Activated CD4-positive, CD25-positive, alpha-beta regulatory T cell treated with anti-CD3 and anti-CD28 coated beads, Interleukin-2, amount 50 U/mL, for 16 hours (primary cell): ENCODE measurements at places on chromosomes 7 and 10.
A peak's percentile ranks its signal among the peaks of the same experiment; 100 is the strongest.

- no peak for DNase-seq
Measured at GRCh38 chr7:29242265-29242664, 47.7 kb downstream of the CHN2 start.

- no peak for DNase-seq
Measured at GRCh38 chr10:99487125-99487807, 45.5 kb upstream of the NKX2-3 start.

DNA sequence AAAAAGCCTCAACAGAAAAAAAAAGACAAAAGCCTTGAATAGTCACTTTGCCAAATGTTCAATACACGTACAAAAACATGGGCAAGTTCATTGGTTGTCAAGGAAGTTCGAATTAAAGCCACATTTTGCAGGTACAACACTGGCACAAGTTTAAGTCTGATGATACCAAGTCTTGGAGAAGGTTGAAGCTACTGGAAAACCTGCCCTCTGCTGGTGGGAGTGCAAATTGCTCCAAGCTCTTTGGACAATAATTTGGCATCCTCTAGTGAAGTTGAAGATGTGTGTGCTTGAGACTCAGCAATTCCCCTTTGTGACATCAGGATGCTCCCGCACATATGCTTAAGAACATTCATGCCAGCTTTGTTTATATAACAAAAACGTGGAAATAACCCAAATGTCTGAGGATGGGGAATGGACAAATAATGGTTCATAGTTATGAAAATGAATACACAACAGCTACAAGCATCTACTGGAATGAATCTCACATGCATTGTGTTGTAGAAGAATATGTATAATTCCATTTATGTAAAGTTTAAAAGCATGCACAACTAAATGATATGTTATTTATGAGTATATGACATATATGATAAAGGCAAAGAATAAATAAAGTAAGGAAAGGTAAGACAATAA is 120.0 kb upstream of the PLPP4 start:
- DNase-seq, result peak; percentile 24

- no peak for DNase-seq
Measured at GRCh38 chr7:123719197-123719721, 29.5 kb downstream of the WASL start.

GRCh38 chr7:94426980-94427875 is 32.5 kb downstream of the COL1A2 start:
- no peak for DNase-seq

GRCh38 chr10:30675791-30676718 is 46.5 kb upstream of the LYZL2 start:
- DNase-seq, result no peak

DNA sequence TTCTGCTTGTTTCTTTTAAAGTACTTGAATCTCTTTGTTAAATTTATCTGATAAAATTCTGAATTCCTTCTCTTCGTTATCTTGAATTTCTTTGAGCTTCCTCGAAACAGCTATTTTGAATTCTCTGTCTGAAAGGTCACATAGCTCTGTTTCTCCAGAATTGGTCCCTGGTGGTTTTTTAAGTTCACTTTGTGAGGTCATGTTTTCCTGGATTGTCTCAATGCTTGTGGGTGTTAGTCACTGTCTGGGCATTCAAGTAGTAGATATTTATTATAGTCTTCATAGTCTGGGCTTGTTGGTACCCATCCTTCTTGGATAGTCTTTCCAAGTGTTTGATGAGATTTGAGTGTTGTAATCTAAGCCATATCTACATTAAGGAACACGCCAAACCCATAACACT is 1060.6 kb downstream of the LRMDA start:
- no peak for DNase-seq

- DNase-seq, result no peak
Measured at GRCh38 chr10:119407254-119407777, 135.2 kb downstream of the RGS10 start.

- no peak for DNase-seq
Measured at GRCh38 chr7:122748195-122748594, 45.5 kb upstream of the RNF148 start.

DNA sequence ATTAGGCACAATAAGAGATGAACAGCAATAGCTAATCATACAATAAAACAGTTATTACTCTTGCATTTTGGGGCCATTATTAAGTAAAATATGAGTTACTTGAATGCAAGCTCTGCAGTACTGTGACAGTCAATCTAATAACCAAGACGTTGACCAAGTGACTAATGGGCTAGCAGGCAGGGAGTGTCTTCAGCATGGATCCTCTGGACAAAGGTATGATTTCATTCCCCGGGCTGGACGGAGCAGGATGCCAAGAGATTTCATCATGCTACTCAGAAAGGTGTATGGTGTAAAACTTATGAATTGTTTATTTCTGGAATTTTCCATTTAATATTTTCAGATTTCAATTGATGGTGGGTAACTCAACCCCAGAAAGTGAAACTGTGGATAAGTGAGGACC is 80.9 kb downstream of the SHH start:
- DNase-seq, result no peak

DNA sequence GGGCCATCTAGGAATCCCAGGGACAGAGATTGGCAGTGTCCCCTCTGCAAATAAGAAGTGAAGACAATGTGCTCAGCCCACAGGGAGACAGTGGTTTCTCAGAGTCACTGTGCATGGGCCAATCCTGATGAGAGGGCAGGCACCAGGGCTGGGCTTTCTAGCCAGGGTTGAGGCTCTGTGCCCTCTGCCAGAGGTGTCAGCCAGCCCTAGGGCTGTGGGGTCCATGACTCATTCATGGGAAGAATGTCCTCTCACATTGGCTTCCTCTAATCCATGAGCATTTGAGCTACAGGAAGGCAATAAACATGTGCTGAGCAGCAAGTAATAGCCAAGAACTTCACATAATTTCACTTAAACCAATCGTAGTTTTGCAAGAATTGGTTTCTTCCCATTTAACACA is 482.0 kb upstream of the MGMT start:
- DNase-seq, result no peak

- DNase-seq, result no peak
Measured at GRCh38 chr10:17673471-17674061, 29.6 kb downstream of the STAM start.

- DNase-seq, result no peak
Measured at GRCh38 chr7:90791596-90791995, 195.5 kb downstream of the CDK14 start.

DNA sequence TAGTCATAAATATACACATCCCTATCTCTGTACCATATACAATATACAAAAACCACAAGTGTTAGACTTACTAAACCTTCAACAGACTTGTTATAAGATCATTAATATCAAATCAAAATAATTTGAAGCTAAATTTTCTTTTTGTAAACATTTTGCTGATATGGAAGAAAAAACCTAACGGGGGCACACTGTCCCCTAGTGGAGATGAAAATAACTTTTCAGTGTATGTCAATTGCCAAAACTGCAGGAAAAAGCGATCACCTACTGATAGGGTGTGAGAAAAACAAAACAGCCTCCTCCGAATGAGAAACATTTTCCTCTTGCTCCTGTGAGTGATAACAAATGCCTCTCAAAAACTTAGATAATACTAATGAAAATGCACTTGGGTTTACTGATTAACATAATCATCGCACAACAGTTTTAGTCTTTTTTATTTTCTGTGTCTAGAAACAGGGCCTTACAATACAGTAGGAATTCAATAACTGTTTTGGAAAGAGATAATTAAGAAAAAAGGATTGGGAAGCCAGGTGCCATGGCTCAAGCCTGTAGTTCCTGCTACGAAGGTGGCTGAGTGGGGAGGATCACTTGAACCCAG is 322.7 kb downstream of the CRPPA start:
- DNase-seq, result no peak

DNA sequence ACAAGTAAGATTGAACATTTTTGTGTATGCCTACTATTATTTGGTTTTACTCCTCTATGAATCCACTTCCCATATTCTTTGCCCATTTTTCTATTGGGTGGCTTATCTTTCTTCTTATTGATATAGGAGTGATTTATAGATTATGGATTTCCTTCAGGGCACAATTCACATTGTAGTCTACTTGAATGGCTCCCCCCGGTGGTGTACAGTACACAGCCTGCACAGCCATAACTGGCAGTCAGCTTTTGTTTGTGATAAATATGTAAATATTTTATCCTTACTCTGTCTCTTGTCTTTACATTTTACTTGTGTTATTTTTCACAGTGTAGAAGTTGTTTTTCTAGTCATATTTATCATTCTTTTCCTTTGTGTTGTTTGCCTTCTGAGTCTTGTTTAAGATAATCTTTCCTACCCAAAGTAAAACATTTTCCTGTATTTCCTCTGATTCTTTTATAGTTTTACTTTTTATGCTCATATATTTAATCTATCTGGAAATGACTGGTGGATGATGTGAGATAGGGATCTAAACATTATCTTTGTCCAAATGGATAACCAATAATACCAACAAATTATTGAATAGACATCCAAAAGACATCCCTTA is 23.9 kb upstream of the CALD1 start:
- no peak for DNase-seq

DNA sequence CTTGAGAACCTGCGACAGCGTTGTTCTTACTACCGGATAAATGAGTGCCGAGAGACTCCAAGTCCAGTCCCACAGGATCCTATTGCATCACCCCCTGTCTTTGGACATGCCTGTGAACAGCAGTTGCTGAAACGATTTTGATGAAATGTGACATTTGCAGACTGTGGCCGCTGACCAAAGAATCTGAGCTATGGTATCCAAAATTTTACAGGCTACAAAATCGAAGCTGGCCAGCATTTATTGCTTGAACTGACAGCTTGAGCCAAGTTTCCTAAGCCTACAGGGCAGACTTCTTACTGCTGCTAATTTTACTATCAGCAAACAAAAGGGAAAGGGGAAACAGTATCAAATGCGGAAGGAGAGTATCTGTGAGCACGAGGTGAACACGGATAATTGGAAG is 12.1 kb upstream of the NPVF start:
- DNase-seq, result no peak

- no peak for DNase-seq
Measured at GRCh38 chr10:108348215-108348614, 1183.7 kb upstream of the SORCS1 start.

DNA sequence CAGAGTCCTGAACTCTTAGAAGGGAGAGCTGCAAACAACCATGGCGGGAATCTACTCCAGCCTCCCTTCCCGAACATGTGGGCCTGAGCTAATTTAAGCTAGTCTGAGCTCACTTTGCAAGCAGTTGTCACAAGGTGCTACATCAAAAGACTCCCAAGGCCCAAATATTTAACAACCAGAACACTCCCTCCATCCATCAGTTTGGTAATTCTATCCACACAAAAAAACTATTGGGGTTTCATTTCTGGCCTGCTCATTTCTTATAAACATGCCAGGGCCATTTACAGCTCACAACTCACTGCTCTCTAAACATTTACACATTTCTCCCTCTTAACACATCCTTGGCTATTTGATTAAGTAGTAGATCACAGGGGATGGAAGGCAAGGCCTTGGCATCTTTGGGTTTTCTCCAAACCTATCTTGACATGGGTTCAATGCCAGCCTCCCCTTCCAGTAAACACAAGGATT is 263.4 kb downstream of the KCNMA1 start:
- DNase-seq, result no peak

DNA sequence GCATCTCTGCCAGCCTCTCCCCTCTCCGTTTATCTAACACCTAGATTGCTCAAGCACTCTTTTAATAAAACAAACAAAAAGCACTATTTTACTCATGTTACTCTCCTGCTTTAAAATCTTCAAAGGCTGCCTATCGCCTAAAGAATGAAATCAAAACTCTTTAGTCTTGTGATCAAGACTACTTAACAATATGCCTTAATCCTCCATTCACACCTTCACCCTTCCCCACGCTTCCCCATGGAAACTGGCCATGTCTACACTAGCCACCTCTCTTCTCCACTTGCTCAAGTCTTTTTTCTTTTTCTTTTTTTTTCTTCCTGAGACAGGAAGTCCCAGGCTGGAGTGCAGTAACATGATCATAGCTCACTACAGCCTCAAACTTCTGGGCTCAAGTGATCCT is 47.8 kb upstream of the TMEM213 start:
- no peak for DNase-seq
